ENCODE measurements at places on chromosomes 1 and 21. TPM values are rescaled to one million over a fixed set of nuclear protein-coding genes. Genes with fewer than 3 reads are reported as not detected.

The CR1 gene
- total RNA-seq, result 0.13 TPM

The CCDC17 gene
- total RNA-seq, result 4.0 TPM

The LRRC38 gene
- total RNA-seq, result not detected

The MNDA gene
- total RNA-seq, result not detected

The BNIPL gene
- 1.0 TPM for total RNA-seq

The AVPR1B gene
- not detected for total RNA-seq

The TUFT1 gene
- 1.8 TPM for total RNA-seq

The UTS2 gene
- total RNA-seq, result not detected

The DHX9 gene
- total RNA-seq, result 180 TPM

The PM20D1 gene
- 0.82 TPM for total RNA-seq

The CORT gene
- total RNA-seq, result 0.35 TPM

The CELA3A gene
- total RNA-seq, result not detected

The S100A3 gene
- not detected for total RNA-seq

The PPIAL4G gene
- 1.0 TPM for total RNA-seq
